ENCODE measurements at places on chromosomes 13 and 19.

GRCh38 chr19:31118287-31118955 is 230.8 kb downstream of the TSHZ3 start:
- DNase-seq, result no peak

GRCh38 chr19:18427080-18427742 is 8.0 kb downstream of the SSBP4 start:
- no peak for DNase-seq

- DNase-seq, result no peak
Observed at GRCh38 chr13:70014337-70014736, 93.3 kb upstream of the ATXN8OS start.

DNA sequence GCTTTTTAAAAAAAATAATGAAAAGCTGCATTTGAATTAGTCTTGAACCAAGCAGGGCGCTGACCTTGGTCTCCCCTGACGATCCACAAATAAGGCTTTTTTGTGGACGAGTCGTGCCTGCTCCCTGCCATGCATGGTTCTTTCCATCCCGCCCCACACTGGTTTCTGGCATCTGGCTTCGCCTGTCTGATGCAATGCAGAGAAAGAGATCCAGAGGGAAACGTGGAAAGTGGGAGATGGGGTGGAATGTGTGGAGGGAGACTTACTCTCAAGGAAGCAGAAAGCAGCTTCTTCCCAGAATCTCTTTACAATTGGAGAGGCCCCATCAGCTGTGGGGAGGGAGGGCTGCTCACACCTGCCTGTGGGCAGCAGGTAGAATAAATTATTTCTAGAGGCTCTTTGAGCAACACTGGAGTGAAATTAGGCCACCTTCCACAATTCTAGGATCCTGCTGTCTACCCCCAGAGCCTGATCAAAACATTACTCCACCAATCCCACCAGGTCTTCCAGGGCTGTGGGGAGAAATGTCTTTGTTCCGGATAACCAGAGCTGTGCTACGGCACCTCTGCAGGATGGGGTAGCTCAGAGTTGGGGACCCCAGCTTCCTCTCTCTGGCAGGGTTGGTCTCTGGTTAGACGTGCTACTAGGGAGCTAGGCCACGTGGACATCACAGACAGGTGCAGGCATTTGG is 183.5 kb downstream of the UQCRFS1 start:
- no peak for DNase-seq

- DNase-seq, result no peak
Observed at GRCh38 chr19:14410091-14411051, 8.8 kb downstream of the DDX39A start.

GRCh38 chr13:71808708-71809107 is 58.3 kb downstream of the DACH1 start:
- no peak for DNase-seq

- no peak for DNase-seq
Observed at GRCh38 chr19:54252845-54253244, 4.2 kb downstream of the LILRB5 start.

DNA sequence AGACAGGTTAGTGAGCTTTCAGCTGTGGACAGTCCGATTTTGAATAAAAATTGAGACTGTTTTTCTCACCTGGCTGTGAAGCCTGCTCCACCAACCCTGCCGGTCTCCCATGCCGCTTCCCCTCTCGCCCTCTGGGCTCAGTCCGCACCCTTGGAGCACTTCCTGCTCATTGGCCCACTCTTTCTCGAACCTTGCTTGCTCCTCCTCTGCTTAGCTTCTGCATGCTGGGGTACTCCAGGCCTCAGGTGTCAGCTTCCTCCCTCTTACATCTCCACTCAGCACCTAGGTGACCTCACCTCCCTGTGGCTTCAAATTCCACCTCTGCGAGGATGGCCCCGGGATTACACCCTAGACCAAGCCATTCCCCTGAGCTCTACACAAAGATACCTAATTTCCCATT is 39.6 kb downstream of the C13orf42 start:
- DNase-seq, result no peak

DNA sequence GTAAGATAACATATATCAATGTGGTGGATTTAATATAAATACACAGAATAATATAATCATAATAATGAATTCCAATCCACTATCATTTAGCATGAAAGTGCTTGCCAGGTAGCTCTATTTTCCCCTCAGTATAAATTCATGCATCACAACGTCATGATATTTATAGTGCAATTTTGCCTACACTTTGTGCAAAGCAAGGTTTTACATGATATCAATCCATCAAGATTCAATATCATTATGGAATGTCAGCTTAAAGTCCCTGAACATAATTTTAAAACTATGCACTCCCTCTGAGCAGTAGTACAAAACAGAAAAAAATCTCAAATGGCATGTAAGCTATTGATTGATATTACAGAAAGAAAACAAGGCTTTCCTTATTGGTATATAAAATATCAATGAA is 962.2 kb upstream of the PCDH20 start:
- no peak for DNase-seq

DNA sequence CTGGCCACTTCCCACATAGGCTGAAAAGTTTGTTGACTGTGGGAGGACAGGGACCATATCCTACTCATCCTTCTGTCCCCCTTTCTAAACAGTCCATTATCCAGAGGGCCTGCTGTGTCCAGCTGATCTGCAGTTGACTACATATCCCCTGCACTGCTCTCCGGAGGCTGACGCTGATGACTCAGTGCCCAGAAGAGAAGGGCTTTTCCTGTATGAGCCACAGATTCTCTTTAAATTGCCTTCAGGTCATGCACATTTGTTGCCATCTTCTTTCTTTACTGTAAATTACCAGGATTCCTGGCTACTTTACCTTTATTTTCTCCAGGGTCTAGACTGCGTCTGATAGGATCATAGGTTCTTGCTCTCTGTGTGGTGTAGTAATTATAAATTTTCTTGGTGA is 125.2 kb downstream of the LACC1 start:
- peak; percentile 33 for DNase-seq

GRCh38 chr13:75749407-75749806 is 113.3 kb downstream of the LMO7 start:
- no peak for DNase-seq

GRCh38 chr19:44280916-44281315 is 21.2 kb downstream of the ZNF233 start:
- no peak for DNase-seq

- DNase-seq, result no peak
Observed at GRCh38 chr19:2274931-2275535, 6.9 kb downstream of the PEAK3 start.

DNA sequence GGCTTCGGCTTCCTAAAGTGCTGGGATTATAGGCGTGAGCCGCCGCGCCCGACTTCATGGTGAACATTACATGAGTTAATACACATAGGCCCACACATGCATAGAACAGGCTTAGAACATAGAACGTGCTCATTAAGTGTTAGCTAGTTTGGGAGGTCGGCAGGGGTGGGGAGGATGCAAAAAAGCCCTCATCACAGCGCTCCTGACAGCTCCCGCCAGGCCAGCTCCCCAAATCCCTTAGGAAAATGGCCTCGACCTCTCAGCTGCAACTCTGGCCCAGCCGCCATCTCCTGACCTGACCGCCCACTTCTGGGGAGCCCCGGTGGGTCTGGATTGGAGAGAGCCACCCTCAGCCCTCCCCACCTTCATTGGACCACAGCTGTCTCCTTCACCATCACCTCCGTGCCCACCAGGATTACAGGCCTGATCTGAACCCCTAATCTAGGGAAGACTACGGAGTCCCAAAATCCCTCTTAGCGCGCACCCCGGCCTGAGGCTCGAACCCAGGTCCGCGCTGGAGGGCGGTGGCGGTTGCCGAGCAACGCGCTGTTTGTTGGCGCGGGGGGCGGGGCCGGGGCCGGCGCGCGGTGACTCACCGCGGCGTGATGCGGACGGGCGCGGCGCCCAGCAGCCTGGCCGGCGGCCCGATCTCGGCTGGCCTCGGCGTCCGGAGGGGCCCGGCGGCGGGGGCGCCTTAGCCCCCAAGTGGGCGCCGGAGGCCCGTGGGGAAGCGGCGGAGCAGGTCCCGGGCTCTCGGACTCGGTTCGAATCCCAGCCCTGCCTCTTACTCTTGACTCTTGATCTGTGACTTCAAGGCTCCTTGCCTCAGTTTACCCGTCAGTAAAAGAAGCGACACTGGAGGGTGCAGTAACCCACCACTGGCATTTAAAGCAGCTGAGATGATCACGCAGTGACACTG is 26.7 kb upstream of the NANOS3 start:
- DNase-seq, result no peak

- DNase-seq, result no peak
Observed at GRCh38 chr13:98026457-98026857, 73.0 kb downstream of the IPO5 start.

DNA sequence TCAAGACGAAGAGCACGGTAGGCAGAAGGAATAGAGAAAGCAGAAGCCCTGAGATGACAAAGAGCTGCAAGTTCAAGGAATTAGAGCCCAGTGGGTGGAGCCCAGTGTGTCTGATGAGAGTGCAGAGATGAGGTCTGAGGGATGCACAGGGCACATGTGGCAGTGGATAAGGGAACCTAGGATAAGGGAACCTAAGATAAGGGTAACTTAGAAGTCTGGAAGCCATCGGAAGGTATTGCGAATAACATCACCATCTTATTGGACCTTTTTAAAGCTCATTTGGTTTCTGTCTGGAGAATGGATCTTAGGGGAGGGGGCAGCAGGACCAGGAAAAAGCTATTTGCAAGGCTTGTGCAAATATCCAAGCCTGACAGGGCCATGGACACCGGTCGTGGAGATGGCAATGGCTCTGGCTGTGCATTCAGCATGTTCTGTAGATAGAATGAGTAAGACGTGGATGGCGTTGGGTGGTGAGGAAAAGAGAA is 1.3 kb downstream of the FPR3 start:
- no peak for DNase-seq

GRCh38 chr19:48713041-48713863 is 6.3 kb downstream of the MAMSTR start:
- DNase-seq, result no peak

- DNase-seq, result peak; percentile 16
Observed at GRCh38 chr13:108795841-108796240, 166.4 kb downstream of the MYO16 start.

- DNase-seq, result no peak
Observed at GRCh38 chr13:75137911-75138571, 343.9 kb downstream of the TBC1D4 start.

DNA sequence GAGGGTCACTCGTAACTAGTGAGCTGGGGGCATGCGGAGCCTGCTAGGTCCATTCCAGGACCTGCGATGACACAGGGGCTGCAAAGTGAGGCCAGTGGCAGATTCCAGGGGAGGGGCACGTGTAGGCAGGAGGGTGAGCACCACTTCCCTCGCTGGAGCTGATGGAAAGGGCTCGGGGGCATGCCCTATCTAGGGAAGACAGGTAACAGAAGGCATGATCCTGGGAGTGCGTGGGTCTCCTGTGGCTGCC is 51.2 kb downstream of the KLF2 start:
- DNase-seq, result no peak

DNA sequence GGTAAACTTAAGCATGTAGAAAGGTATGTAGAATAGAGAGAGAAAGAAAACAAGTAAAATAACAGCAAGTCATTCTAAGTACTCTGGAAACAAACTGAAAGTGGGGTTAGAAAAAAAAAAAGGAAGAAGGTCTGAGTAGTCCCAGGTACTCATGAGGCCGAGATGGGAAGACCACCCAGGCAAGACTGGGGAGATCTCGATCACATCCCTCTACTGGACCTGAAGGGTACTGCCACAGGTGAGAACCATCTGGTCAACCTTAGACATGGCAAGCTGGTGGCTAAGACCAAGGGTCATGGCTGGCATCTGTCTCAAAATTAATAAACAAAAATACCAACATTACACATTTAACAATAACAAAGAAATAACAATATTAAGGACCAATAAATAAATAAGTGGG is 36.3 kb upstream of the ZNF724 start:
- no peak for DNase-seq

DNA sequence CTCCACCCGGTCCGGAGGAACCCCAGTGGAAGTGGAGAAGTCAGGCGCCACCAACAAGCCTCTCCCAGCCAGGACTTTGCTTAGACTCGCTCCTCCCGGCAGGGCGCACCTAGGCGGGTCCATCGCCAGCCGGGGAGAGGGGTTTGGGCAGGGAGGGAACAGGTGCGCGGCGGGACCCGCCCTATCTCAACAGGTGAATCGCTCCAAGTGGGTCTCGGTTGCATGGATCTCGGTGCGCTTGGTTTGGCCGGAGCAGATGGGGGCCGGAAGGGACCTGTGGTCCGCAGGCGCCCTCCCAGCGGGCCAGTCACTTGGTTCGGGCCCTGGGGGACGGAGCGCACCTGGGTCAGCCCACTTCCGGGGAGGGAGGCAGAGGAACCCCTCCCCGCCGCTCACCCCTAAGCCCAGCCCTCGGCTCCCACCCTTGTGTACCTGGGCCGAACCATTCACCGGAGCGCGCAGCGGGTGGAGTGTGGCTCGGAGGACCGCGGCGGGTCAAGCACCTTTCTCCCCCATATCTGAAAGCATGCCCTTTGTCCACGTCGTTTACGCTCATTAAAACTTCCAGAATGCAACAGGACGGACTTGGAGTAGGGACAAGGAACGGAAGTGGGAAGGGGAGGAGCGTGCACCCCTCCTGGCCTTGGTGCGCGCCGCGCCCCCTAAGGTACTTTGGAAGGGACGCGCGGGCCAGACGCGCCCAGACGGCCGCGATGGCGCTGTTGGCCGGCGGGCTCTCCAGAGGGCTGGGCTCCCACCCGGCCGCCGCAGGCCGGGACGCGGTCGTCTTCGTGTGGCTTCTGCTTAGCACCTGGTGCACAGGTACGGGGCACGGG is at the start of gene LSR:
LSR (plus strand) TSS at position 693 of the 836 bp plus-strand sequence; CDS start at position 714, 21 bp downstream.
- no peak for DNase-seq

GRCh38 chr13:97719736-97720135 is 233.7 kb upstream of the IPO5 start:
- DNase-seq, result no peak

DNA sequence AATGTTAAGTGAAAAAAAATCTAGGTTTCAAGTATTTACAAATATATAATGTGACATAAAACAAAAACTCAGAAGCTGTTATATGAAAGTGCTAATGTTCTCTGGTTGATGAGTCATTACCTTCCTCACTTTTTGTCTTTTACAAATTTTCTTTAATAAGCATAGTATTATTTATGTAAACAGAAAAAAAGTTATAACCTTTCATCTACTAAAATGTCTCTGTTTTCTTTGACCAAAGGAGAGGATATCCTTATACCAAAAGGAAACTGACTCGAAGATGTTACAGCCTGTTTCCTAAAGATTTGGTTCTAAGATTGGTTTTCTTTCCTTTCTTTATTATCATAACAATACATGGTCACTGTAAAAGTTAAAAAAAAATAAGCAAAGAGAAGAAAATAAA is 38.0 kb downstream of the RCBTB2 start:
- no peak for DNase-seq

DNA sequence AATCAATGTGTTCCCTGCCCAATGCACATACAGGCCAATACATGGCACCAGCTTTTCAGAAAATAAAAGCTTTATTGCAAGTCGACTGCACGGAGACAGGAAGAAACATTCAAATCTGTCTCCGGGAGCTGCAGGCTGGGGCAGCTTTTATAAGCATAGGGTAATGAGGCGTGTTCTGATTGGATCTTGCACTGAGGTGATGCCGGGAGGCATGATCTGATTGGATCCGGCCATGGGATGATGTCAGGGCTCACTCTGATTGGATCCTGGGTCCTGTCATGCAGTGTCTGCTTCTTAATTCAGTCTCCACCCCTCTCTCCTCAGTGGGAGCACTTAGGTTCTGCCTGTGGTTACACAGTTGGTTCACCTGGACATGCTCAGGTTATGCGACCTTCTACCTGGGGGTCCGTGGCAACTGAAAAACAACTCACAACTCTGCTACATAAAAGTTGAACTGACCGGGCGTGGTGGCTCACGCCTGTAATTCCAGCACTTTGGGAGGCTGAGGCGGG is 11.8 kb upstream of the FBN3 start:
- DNase-seq, result no peak

- DNase-seq, result no peak
Observed at GRCh38 chr13:109162248-109163036, 533.0 kb downstream of the MYO16 start.
